ENCODE measurements at places on chromosomes 11 and 22.
A peak's percentile ranks its signal among the peaks of the same experiment; 100 is the strongest.

- DNase-seq, result no peak
Observed at GRCh38 chr22:48897645-48898370, 929.9 kb downstream of the BRD1 start.

DNA sequence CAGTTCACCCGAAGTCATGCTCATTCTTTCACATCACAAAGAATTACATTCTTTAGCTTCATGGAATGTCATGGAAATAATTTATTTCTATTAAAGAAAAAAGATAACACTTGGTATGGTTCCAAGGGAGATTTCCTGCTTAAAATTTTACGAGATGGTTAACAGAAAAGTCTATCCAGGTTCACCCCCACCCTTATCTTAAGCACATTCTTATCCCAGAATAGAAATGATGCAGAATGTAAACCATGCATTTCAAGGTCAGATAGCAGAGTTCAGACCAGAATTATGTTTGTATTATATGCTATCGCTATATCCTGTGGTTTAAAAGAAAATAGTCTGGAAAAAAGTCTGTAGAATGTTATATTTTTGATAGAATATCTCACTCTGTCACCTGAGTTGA is 58.7 kb downstream of the GAS2 start:
- peak; percentile 27 for DNase-seq

- DNase-seq, result no peak
Observed at GRCh38 chr11:46976182-46976854, 39.8 kb downstream of the CSTPP1 start.

DNA sequence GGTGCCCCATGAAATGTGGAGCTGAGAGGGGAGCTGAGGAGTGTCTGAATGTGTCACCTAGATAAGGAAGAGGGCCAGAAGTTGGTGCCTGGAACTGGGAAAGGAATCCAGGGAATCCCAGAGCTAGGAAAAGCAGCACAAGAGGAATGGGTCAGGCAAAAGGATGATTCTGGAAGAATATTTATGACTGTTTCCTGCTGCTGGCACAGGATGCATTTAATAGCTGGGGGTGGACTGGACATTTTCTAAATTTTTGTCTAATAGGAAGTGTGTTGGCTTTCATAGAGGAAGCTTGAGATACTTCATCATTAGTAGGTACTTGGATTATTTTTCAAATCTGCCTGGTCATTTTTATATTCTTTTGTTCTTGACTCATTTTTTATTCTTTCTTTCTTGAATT is 17.4 kb upstream of the MRGPRX2 start:
- peak; percentile 9 for DNase-seq

- peak; percentile 39 for DNase-seq
Observed at GRCh38 chr11:116976941-116977570, 121.2 kb downstream of the SIK3 start.

GRCh38 chr11:71336176-71336995 is 84.0 kb upstream of the SHANK2 start:
- DNase-seq, result no peak

GRCh38 chr11:95891423-95892170 is 32.3 kb downstream of the MTMR2 start:
- DNase-seq, result no peak

DNA sequence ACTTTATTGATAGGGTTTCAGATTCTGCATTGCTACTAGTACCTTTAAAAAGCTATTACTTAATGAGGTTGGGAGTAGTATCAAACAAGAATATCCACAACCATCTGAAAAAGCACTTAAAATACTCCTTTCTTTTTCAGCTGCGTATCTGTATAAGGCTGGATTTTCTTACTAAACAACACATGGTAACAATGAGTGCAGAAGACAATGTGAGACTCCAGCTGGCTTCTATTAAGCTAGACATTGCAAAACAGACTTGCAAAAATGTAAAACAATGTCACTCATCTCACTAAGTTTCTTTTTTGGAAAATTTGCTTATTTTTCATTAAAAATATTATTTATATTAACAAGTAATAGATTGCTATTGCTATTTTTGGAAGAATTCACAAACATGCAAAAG is 132.6 kb downstream of the WNT11 start:
- peak; percentile 80 for DNase-seq

- no peak for DNase-seq
Observed at GRCh38 chr22:32613773-32614392, 139.3 kb downstream of the FBXO7 start.

DNA sequence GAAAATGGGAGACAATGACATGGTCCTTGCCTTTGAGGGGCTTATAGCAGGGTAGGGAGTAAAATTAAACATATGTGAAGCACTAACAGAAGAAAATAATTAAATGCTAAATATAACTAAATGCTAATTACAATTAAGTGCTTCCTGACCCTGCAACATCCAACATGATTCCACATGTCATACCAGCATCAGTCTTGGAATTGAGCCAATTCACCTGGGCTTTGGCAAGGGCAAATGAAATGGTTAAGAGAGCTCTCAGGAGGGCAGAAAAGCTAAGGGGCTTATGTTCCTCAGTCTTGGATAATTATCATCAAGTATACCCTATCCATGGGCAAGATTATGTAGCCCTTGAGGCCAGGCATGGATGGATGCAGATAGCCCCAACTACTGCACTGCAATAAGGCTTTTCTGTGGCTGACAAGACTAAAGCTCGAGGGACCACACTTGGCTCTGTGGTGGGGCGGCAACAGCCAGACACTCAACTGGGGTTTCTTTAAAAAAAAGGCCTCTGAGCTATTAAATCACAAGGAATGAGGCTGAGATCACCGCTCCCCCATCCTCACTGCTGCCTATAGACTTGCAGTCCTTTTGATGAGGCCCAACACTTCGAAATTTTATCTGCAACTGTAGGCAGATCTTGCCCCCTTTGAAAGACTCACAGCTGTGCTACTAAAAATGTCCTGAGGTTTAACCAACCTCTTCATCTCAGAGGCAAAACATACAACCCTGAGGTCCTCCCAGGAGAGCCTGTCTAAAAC is 39.0 kb downstream of the IL18BP start:
- DNase-seq, result peak; percentile 49

GRCh38 chr11:61026121-61027031 is 54.9 kb downstream of the CD6 start:
- no peak for DNase-seq

GRCh38 chr22:50684986-50685385 is 12.4 kb downstream of the SHANK3 start:
- peak; percentile 75 for DNase-seq

GRCh38 chr22:42807185-42807584 is 49.9 kb downstream of the ARFGAP3 start:
- DNase-seq, result no peak

DNA sequence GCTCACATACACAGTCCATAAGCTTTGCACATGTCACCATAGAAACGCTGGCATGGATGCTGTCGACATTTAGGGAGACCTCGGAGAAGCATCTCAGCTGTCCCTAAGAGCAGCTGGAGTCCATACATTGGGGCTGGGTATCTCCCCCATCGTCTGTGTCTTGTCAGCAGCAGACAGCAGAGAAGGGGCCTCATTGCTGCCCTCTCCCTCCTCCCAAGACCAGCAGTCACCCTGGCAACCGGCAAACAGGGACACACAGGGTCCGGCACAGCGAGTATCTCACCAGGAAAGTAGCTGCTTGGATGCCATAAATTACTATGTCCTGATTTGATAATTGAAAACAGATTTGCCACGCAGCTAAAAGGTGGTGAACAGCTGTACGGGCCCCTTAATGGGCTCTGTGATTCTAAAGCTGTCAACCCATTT is 84.4 kb downstream of the CD44 start:
- DNase-seq, result peak; percentile 97

GRCh38 chr11:113817162-113817561 is 37.6 kb downstream of the CLDN25 start:
- DNase-seq, result peak; percentile 3

DNA sequence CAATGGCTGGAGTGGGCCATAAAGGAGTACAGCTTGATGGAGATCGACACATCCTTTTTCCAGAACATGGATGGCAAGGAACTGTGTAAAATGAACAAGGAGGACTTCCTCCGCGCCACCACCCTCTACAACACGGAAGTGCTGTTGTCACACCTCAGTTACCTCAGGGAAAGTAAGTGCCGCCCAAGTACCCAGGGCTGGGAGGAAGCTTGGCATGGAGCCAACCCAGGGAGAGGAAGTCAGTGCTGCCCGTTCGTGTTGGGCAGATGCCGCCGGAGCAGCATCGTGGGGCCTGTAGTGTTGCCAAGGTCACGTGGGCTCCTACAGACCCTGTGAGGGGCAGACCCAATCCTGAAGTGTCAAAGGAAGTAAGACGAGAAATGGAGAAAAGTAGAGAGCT is 78.9 kb downstream of the FLI1 start:
- no peak for DNase-seq

- peak; percentile 15 for DNase-seq
Observed at GRCh38 chr11:116641561-116642045, 131.2 kb downstream of the BUD13 start.

- peak; percentile 63 for DNase-seq
Observed at GRCh38 chr22:25509374-25509791, 55.1 kb upstream of the GRK3 start.

DNA sequence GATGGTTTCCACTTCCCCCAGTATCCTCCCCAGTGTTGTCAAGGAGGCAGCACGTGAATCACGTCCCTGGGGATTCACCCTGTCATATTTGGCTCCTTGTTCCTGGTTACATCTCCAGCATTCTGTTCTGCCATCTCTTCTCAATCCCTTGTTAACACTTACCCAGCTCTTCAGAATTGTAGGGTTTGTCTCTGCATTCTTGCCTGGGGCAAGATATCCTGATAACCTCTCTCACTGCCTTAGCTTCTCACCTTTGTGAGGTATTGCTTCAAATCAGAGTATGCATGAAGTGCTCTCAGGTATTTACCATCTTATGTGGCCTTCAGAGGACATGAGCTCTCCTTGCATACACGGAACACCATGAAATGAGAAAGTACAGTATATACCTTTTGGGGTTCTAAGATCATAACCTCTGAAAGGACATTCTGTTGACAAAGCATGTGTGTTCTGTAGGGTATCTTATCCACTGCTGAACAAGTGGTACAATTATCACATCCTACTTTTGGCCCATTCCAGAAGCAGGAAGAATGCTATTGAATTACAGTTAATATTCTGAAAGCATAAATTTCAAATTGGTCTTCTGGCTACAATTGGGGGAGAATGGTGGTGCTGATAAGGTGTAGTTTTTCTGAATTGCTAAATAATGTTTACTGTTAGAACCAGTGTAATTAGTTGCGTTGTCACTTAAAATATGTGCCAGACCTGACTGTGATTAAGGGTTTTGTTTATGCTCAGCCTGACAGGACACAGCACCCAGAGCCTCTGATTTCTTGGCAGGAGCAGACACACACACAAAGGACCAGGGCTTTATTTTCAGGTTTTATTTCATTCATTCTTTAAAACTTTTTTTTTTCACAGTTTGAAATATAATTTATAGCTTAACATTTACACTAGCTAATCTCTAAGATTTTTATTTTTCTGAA is 32.7 kb downstream of the VSTM5 start:
- DNase-seq, result no peak

DNA sequence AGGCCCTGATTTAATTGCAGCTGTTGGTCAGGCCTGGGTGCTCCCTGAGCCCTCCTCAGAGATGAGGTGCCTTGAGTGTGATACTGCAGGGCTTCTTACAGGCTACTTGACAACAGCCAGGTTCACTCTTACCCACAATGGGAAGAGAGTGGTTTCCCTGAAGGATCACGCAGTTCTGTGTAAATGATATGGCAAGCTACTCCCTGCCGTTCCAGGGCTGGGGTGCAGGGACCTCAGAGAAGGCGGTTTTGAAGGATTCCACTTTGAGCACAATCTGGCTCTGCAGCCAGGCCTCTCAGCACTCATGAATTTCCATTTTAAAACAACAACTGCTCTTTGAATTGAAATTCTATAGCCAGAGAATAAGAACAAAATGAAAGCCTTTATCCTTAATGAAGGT is 92.9 kb downstream of the SLC17A6 start:
- DNase-seq, result no peak

DNA sequence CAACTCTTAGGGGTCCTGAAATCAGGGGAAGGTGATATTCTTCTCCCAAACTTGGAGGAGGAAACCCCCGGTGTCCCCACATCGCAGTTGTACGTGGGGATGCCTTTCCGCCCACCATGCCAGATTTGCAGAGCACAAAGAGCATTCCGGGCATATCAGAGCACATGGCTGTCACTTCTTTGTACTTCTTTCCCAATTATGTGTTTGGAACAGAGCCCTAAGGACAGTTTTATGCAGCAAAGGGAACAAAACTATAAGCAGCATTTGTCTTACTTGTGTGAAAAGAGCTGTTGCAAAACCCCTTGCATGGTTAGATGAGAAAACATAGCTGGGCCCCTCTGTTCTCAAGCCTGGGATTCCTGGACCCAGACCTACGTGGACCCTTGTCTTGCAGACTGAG is 41.2 kb downstream of the NTM start:
- DNase-seq, result no peak

DNA sequence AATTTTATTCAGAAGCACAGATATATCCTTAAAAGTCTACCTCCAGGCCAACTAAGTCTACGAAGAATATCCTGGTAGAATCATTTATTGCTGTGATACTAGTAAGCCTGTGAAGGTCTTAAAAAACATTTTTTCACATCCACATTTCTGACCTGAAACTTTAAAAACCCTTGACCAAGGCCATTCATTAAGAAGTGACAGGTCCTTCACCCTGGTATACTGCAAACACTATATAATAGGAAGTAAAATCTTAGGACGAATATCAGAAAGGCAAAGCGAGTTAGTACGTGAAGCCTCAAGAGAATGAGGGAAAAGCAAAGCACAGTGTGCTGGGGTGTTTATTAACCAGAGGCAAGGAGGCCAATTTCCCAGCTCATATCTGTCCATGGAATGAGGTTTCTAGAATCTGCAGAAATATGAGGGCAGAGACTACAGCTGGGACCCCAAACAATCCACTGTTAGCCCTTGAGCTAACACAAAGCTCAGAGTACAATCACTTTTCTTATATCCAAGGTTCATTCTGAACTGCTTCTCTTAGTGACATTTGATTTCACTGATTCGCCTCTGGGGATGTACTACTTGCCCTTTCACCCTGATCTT is 71.0 kb downstream of the AMBRA1 start:
- DNase-seq, result no peak

- DNase-seq, result peak; percentile 84
Observed at GRCh38 chr22:17705951-17706900, 67.7 kb downstream of the BCL2L13 start.

GRCh38 chr11:109036011-109036410 is 371.1 kb downstream of the DDX10 start:
- DNase-seq, result peak; percentile 26

GRCh38 chr22:44714703-44715350 is 12.8 kb downstream of the PRR5 start:
- no peak for DNase-seq

- DNase-seq, result peak; percentile 26
Observed at GRCh38 chr11:66639066-66639813, 737 bp downstream of the RBM4 start.

DNA sequence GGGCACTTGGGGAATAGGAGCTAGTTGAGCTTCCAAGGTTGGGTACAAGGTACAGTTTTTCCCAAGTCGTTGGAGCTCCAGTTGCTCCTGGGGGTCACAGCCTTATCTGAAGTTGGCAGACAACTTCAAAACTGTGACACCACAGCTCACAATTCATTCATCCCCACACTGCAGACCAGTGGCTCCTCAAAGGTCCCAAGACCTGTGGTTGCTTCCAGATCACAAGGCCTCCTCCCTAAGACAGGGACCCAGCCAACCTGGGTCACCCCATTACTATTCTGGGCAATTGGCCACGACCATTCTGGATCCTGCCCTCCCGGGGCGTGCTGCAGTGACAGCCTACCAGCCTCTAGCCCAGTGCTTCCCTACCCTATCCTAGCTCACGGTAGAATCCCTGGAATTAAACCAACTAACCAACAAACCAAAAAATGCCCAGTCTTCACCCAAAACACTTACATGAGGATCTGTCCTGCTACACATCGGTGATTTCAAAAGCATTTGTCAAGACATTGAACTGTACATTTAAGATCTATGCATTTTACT is 862 bp upstream of the PDXP start:
- DNase-seq, result no peak

- peak; percentile 99 for DNase-seq
Observed at GRCh38 chr11:122197066-122197987, 81.3 kb upstream of the BLID start.
